ENCODE measurements at places on chromosomes 1 and 21.

DNA sequence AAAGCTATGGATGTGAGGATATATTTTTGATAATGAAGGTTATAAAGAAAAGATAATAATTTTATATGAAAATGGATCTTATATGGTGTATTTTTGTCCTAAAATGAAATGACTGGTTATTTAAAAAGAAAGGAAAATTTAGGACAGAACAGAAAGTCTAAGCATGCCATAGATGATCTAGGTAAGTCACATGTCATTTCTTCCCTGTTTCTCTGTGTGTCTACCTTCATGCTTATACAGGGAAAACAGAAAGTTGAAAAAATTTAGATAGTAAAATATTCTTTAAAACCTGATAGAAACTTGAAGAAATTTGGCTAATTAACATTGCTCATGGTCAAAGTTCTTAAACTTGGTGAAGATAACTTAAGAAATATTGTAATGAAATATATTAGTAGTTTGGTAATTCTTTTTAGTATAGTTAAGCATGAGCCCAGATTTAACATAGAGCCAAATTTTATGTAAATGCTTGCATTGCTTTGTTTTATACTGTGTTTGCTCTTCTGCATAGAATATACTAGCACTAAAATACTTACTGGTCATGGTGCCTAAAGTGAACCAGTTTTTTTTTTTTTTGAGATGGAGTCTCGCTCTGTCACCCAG is 12.4 kb upstream of the GBP4 start:
- DNase-seq, result no peak

DNA sequence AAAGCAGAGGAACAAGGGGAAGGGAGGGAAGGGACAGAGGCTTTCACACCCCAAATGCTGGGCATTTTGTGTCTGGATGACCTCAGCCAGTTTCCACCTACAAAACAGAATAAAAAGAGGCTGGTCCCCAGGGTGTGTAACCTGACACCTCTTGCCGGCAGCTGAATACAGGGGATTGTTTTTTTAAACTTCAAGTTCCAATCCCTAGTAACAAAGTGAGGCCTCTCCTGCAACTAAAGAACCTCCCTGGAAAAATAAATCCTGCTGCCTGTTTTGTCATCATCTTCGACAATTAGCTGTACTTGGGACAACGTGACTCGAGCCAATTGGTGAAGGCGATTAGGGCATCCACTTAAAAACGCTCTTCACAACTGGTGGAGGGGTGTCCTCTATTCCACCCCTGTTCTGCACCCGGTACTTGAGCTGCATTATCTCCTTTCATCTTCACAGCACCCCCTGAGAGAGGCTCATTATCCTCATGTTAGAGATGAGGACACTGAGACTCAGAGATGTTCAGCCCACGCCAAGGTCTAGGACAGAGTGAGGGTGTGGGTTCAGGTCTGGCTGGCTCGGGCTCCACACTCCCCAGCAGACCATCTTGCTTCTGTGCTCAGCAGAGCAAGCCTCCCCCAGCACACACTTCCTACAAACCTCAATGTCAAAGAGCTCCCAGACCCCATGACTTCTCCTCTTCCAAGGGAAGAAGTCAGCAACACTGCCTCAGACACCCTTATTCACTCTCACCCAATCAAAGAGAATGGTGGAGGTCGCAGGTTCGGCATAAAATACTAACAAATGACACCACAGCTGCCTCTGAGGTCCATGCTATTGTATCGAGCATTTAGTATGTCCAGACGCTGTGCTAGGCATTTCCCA is 15.2 kb downstream of the ITPKB start:
- no peak for DNase-seq

GRCh38 chr1:2506007-2506860 is 20.2 kb downstream of the PANK4 start:
- no peak for DNase-seq

DNA sequence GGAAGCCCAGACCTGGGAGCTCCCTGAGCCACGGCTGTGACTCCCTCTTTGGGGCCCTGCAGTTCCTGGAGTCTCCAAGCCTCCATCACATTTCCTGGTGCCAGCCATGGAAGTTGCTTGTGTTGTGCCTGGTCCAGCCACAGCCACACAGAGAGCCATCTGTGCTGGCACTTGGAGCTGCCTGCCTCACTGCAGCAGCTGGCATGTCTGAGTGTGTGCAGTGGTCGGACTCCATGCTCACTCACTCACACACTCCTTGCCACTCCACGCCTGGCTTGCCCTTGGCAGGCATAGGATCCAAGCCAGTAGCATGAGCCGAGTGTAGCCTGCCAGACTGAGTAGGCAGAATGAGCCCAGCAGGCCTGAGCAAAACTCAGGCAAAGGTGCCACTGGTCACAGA is 516.3 kb upstream of the BEND5 start:
- no peak for DNase-seq

DNA sequence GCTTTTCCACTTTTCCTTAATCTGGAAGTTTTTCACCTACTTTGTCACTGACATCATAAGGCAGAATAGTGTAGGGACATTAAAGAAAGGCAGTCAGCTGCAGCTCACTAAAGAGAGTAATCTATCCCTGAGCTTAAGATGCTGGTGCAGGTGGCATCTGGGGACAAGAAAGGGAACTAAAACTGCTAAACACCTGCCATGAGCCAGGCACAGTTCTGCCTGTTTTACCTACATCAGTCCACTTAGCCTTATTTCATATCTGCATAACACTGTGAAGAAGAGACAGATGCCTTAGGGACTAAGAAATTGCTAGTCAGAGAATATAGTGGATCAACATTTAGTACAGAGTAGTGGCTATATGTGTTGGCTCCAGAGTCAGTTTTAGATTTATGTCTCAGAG is 88.1 kb downstream of the GPATCH2 start:
- DNase-seq, result no peak

- no peak for DNase-seq
Observed at GRCh38 chr1:244394826-244395765, 56.6 kb downstream of the ADSS2 start.

GRCh38 chr1:89363196-89363595 is 663 bp upstream of the GBP6 start:
- no peak for DNase-seq

- DNase-seq, result peak; percentile 38
Observed at GRCh38 chr1:231053493-231054162, 13.6 kb upstream of the FAM89A start.

Data from C1 segment of cervical spinal cord (tissue), 14 donors.